Stimulated activated CD4-positive, alpha-beta T cell treated with anti-CD3 and anti-CD28 coated beads, Interleukin-2, amount 100 ng/mL, for 24 hours (primary cell): ENCODE measurements at places on chromosomes 6 and 20.

- no peak for DNase-seq
These were observed 28.2 kb downstream of the NDRG3 start for GRCh38 chr20:36717657-36718056.

DNA sequence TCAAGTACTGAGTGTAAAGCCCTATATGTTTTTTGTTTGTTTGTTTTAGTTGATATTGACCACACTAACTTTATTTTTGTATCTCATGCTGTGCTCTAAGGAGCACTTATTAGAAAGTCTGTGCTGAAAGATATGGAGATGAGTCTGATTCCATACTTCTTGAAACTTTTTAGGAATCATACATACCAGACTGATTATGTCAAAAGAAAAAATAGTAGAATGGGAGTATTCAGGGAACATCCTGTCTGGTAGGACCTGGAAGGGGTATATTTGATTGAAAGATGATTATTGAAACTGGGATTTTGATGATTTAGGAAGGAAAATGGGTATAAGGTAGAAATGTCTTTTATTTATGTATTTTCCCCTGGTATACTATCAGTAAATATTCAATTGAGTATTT is 111.4 kb downstream of the QKI start:
- no peak for DNase-seq

GRCh38 chr6:109978174-109979032 is at the start of gene GPR6:
Gene GPR6, plus strand, starts transcription at chr6:109978311. Its CDS starts 802 bp downstream, at chr6:109979113.
- peak; percentile 36 for DNase-seq

DNA sequence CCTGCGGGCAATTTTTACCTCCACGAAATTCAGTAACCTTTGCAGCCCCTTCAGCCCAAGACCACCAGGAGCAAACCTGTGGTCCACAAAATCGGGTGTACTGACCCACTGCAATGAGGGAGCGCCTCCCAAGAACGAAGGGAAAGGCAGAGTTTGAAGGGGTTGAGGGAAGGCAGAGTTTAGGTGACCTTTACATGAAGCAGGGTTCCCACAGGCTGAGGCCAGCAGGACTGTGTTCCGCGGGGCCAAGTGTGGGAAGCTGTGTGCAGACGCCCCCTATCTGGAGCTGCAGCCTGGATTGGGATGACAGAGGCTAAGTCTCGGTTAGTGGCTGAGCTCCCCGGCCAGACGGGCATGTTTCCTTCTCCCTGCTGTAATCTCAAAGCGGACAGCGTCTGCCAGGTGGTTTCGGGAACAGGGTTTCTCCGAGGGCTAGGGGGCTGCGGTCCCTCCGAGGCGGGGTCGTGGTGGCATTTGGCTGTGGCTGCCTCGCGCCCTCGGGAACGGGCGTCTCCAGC is 826 bp upstream of the PYGB start:
- DNase-seq = no peak

DNA sequence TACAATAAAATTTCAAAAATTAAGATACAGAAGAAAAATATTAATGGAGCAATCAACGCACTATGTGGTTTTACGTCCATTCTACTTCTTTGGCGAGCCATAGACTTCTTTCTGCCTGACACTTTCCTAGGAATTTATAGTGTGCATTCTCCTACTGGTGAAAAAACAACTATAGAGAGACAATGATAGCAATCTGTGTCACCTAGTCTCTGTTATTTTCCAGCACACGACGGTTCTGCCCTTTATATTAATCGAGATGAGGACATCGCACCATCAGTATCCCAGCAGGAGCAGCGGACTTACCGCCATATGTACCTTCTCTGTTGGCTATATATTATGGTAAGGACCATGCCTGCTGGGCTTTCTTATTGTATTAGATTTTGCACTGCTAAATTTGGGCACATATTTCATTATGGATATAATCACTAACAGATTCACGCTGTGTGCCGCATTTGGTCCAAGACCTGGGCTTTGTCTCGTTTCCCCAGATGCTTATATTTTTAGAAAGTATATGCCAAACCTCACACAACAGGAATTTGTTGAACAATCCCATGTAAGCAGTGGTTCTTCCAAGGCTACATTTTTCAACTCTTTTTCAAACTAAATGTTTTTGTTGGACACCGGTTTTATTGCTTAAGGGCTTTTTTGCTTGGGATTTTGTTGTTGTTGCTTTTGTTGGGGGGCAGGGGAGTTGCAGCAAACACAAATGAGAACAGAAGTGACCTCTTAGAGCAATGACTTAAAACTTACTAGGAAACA is 166.4 kb downstream of the ADAT2 start:
- no peak for DNase-seq

DNA sequence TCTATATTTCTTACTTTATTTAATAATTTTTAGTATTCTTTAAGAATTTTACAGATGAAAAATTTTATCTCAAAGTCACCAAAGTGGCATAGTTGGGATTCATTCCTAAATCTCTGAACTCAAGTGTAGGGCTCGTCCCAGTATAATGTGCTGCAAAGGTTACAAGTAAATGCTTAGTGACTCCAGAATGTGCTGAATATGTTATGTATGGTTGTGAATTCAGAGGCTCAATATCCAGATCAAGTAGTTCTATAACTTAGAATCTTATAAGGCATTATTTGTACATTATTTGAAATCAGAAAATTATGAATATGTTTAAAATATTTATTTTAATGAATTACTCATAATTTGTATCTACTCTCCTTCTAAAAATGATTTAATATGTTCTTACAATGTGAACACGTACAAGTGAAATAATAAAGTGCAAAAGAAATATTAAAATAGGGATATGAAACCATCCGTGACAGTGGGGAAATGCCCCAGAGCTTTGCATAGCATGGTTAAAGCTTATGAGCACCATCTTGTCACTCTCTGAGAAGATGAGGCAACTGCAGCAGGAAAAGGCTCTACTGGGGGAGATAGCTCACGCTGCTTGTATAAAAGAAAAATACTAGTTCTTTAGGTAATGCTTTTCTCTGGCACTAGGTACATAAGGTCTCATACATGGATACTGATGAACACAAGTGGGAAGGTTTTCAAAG is 259.0 kb downstream of the FOXC1 start:
- no peak for DNase-seq

DNA sequence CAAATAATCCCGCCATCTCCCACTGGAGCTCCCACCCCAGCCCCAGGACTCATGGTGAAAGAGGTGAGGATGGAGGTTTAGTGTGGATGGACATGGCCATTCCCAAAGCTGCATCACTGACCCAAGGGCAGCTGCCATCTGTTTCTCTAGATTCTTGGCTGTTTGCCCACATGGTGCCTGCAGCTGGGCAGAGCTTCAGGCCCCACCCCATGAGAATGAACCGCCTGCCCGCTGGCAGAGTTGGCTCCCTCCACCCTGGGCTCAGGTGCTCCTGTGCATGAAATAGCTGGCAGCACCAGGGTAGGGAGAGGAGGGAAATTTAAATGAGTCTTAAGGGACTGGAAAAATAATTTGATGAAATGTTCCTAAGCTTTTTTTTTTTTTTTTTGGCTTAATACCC is 17.4 kb downstream of the SCML4 start:
- DNase-seq = peak; percentile 10

GRCh38 chr20:53622247-53623133 is 28.9 kb upstream of the ZNF217 start:
- no peak for DNase-seq

DNA sequence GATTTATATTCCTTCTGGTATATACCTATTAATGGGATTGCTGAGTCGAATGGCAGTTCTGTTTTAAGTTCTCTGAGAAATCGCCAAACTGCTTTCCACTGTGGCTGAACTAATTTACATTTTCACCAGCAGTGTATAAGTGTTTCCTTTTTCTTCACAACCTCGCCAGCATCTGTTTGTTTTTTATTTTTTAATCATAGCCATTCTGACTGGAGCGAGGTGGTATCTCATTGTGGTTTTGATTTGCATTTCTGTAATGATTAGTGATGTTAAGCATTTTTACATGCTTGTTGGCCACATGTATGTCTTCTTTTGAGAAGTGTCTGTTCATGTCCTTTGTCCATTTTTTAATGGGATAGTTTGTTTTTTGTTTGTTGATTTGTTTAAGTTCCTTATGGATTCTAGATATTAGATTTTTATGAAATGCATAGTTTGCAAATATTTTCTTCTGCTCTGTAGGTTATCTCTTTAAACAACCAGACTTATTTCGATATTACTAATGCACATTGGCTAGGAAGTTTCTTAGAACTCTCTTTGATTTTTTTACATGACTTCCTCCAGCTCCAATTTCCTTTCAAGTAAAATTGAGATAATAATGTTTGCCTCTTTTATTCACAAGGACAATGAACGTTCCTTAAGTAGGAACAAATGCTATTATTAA is 12.2 kb upstream of the VNN1 start:
- DNase-seq = no peak

GRCh38 chr6:39543095-39543494 is 182.1 kb downstream of the KIF6 start:
- DNase-seq = no peak

GRCh38 chr6:54706391-54706790 is 140.2 kb upstream of the FAM83B start:
- no peak for DNase-seq

DNA sequence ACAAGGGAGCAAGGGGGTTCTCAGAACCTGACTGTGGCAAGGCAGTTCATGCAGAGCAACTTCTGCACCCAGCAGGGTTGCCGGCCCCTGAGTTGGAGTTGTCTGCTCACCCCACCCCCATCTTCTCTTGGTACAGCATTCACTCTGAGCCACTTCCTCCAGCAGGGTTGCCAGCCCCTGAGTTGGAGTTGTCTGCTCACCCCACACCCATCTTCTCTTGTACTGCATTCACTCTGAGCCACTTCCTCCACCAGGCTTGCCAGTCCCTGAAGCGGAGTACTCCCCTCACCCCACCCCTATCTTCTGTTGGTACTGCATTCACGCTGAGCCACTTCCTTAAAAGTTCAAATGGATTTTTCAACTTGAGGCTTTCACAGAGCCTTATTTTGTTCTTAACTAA is 79.7 kb upstream of the SYNDIG1 start:
- DNase-seq = no peak

GRCh38 chr6:28135393-28135792 is 6.3 kb upstream of the ZKSCAN8 start:
- DNase-seq = no peak

DNA sequence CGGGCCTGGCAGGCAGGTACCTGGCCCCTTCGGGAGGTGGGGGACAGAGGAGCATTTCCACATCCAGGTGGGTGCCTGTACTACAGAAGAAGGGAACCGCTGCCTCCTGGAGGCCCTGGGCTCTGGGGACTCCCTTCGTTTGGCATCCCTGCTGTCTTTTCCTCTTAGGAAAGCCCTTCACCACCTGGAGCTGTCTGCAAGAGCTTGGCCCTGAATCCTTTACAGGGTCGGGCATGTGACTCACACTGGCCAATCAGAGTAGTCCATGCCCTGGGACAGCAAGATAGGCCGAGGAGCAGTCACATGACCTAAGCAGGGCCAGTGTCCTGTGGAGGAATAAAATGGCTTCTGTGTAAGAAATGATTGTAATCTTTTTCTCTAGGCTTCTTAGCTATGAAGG is 224.9 kb downstream of the ANKRD60 start:
- no peak for DNase-seq

GRCh38 chr20:51665543-51666118 is 102.6 kb downstream of the ATP9A start:
- no peak for DNase-seq

DNA sequence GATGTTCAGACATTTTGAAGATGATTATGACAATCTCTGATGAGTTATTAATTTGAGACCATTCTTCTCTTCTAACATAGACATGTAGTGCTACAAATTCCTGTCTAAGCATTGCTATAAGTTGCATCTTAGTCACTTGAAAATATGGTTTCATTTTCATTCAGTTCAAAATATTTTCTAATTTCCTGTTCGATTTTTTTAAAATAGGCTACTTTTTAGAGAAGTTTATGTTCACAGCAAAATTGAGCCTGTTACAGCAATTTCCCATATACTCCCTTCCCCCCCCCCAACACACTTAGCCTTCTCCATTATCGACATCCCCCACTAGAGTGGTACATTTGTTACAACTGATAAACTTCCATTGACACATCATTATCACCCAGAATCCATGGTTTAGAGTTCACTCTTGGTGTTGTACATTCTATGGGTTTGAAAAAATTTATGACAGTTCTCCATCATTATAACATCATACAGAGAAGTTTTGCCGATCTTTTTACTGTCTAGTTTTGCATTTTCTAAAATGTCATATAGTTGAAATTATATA is 31.2 kb downstream of the PLAGL1 start:
- DNase-seq = no peak

- no peak for DNase-seq
These were observed 77.9 kb downstream of the FKBP5 start for GRCh38 chr6:35610830-35611229.
